Activated CD4-positive, alpha-beta memory T cell treated with anti-CD3 and anti-CD28 coated beads for 36 hours (primary cell): ENCODE measurements at places on chromosomes 13 and 19.
A peak's percentile ranks its signal among the peaks of the same experiment; 100 is the strongest.

DNA sequence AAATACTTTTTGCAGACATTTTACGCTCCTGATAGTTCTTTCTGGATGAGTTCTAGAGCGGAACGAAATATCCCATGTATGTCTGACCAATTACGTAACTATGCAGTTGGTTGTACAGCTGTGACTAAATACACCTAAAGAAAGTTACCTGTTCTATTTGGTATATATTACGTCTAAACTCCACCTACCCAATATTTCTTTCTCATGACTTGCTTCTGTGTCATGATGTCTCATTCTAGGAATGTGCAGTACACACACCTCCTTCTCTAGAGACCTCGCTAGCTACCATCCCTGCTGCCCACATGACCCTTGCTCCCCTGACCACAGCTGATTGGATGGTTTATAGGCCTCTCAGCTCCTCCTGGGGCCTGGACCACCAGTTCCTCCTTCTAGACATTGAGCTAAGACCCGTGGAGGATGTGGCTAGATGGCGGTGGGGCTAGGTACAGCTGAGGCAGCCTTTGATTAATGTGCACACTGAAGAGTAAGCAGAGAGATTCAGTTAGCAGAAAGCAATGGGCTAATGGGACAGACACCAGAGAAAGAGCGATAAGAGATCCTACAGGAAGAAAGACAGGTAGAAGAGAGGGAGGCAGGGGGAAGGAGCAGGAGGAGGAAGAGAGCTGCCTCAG, 422.1 kb downstream of the COG6 start:
- DNase-seq: no peak

GRCh38 chr13:46647512-46648065, 94.6 kb downstream of the LRCH1 start:
- no peak for DNase-seq

GRCh38 chr19:35555301-35556005, 8.0 kb downstream of the ATP4A start:
- no peak for DNase-seq

GRCh38 chr13:25738342-25739196, 313.2 kb downstream of the SHISA2 start:
- DNase-seq: no peak

GRCh38 chr13:82480415-82480814, 1401.9 kb downstream of the SLITRK1 start:
- no peak for DNase-seq

- DNase-seq: no peak
Measured at GRCh38 chr13:59748046-59748445, 415.7 kb downstream of the DIAPH3 start.

GRCh38 chr13:94906605-94907004, 194.3 kb upstream of the SOX21 start:
- DNase-seq: no peak

DNA sequence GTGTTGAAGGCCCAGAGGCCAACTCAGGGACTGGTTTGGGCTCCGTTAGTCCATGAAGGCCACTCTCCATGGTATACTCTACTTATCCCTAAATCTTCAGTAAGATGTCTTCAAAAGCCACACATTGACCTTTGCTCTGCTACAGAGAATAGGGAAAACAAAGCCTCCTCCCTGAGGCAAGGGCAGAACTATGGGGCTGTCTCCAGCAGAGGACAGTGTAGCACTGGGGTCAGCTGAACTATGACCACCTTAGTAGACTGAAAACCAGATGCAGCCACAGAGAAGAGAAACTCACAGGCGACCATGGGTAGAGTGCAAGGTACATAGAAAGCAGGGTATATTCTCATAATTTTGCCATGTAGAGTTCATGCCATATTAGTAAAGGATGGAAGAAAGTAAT, 587.4 kb downstream of the LMO7 start:
- DNase-seq: no peak

GRCh38 chr13:101846249-101846648, 393.8 kb downstream of the ITGBL1 start:
- no peak for DNase-seq

GRCh38 chr13:98874029-98874397, 103.9 kb downstream of the DOCK9 start:
- no peak for DNase-seq

DNA sequence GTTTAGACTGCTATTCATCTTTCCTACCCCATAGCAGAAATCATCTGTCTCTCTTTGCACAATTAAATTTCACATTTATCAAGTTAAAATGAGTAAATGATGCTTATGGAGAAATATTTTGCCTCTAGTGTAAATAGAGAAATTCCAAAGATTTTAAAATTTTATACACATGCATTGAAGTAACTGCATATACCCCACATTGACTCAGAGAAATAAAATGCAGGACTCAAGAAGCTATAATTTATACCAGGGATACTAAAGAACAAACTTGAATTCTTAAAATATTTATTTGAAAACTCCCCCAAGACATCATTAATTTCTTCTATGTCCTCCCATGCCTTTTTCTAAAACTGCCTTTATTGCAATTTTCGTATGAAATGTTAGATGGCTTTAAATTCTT, 165.8 kb downstream of the DIAPH3 start:
- DNase-seq: no peak

DNA sequence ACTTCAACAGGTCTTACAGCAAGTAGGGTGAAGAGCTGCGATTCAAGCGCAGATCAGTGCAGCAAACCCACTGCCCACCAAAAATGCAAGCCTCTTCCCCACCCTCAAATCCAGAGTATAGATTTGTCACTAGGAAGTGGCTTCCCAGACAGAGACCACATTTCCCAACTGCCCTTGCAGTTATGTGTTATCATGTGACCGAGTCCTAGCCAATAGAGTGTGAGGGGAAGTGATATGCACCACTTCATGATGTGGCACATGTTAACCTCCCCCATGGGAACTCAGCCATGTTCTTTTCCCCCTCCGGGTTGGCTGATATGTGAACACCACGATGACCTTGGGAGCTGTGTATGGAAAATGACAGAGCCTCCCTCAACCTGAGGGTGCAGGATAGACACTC, 50.8 kb downstream of the MBD3L2B start:
- no peak for DNase-seq

GRCh38 chr19:4669723-4670480, at the start of gene MYDGF:
MYDGF (minus strand) TSS chr19:4670342; CDS start chr19:4670334, 8 bp downstream.
- DNase-seq: peak; percentile 95

- DNase-seq: no peak
Measured at GRCh38 chr13:113350065-113350937, 13.6 kb downstream of the GRTP1 start.

DNA sequence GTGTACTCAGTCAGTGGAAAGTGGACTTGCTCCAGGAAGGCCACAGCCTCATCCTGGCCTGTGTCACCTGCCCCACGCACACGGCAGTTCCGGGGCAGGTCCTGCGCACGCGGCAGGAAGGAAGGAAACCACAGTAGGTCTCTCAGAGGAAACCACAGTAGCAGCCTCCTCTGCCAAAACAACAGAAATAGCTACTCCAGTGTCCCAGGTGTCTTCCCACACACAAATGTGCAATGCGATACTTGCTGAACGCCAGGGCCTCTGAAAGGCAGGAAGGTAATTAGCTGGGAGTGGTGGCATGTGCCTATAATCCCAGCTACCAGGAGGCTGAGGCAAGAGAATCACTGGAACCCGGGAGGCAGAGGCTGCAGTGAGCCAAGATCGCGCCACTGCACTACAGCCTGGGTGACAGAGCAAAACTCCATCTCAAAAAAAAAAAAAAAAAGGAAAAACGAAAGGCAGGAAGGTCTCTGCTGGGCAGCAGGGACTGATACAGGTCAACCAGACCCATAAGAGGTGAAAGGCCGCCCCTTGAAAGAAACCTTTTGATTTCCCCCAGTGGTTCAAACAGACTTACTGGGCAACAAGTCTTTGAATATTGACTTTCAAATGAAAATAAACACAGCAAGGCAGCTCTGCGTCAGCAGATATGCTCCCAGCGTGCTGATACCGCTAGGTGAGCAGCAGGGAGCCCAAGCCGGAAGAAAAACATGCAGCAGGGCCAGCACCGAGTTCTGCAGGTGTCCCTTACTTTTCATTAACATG, 49.5 kb downstream of the CRYL1 start:
- DNase-seq: peak; percentile 83
